ENCODE measurements at places on chromosomes 2 and 18. TPM values are rescaled to one million over a fixed set of nuclear protein-coding genes. Genes with fewer than 3 reads are reported as not detected.

DNA sequence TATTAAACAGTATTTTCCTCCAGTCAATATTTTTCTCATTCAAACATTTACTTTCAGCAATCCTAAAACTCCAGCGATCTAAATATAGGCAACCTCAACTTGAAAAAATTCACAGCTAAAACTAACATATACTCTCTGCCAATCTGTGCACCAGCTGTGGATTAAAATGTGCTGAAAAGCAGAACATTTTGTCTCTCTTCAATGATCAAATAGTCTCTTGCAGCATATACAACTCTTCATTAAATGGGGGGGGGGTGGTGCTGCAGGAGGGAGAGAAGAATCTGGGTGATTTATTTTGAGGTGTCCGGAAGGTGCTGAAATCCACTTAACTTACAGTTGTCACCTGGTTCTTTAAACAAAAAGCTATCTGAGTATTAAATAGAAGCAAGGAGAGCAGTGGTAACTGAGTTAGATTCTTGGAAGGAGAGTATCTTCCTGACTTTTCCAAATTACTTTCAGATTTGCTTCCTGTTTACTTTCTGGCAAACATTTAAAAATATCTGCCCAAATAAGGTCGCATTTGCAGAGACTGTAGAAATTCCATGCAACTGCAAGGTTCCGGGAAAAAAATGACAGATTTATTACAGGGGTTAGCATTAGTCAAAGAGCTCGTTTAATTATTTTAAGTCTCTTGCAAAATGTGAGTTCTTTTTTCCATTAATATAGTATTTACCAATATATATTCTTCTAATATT, 904.7 kb upstream of the ACVR2A start:
- no peak for DNase-seq

The TNFAIP6 gene
- total RNA-seq: 2.9 TPM

The DLGAP1 gene
- 0.05 TPM for total RNA-seq

The COLEC11 gene
- total RNA-seq: 4.9 TPM

GRCh38 chr2:230984393-230985220, 11.3 kb upstream of the SPATA3 start:
- DNase-seq: no peak

DNA sequence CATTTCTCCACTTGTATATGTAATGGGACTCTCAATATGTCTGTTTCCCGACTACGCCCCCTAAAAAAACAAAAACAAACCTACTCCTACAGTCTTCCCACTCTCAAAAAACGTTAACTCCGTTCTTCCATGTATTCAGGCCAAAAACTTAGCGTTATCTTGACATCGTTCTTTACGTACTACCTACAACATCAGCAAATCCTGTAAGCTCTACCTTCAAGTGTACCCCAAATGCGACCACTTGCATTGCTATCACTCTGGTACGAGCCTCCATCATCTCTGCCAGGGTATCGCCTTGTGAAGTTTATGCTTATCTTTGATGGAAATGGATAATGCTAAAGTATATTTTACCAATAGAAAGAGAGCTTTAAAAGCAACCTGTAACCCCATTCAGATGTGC, 479 bp downstream of the GPATCH11 start:
- DNase-seq: no peak

The OST4 gene
- 354 TPM for total RNA-seq

DNA sequence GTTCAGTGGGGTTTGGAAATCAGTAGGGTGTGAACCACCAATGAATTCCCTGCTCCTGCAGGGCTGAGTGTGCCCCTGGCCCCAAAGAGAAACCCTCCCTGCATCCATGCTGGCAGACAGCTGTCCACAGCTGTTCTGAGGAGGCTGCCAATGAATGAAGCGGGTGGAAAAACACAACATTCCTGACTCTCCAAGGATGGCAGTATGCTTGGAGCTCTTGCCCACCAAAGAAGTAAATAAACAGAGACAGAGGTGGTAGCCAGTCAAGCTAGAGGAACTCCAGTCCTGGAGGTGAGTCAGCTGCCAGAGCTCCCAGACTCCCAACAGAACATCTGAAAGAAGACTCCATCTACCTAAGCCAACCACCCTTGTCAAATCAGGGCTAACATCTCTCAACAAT, 6.2 kb downstream of the ZBTB7C start:
- no peak for DNase-seq

DNA sequence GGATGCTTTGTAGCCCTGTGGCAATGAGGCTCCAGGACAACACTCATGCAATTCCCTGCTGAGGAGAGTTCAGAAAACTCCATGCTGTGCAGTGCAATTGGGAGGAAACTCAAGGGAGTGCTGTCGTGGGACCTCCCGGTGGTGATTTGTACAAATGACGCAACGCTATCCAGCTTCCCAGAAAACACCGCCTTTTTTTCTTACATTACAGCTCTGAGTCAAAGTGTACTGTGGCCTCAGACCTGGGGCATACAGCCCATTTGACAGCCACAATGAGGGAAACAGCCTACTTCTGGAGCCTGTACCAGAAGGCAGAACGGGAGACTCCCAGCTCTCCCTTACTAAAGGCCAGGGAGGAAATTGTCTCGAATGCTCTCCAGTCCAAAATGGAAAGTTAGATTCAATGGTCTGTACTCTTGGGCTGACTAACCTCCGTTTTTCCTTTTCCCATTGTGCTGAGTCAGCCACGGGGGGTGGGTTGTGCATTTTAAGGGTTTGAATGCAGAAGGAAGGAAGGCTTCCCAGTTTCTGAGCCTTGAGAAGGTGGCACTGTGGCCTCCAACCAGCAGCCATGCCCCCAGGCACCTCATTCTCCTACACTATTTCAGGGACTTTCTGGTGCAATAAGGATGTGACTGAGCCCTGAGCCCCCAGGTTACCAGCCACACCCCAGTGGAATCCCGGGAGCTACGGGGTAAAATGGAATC, 16.4 kb upstream of the CYP1B1 start:
- DNase-seq: peak; percentile 61

DNA sequence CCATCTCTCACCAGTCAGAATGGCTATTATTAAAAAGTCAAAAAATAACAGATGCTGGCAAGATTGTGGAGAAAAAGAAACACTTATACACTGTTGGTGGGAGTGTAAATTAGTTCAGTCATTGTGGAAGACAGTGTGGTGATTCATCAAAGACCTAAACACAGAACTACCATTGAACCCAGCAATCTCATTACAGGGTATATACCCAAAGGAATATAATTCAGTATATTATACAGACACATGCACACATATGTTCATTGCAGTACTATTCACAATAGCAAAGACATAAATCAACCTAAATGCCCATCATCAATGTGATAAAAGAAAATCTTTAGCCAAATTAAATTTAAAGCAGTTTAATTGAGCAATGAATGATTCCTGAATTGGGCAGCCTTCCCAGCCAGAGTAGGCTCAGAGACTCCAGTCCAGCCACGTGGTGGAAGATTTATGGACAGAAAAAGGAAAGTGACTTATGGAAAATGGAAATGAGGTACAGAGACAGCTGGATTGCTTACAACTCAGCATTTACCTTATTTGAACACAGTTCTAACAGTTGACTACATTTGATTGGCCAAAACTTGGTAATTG, 377.1 kb upstream of the SLC39A10 start:
- no peak for DNase-seq

GRCh38 chr2:223465793-223466192, 136.4 kb downstream of the SCG2 start:
- peak; percentile 76 for DNase-seq

DNA sequence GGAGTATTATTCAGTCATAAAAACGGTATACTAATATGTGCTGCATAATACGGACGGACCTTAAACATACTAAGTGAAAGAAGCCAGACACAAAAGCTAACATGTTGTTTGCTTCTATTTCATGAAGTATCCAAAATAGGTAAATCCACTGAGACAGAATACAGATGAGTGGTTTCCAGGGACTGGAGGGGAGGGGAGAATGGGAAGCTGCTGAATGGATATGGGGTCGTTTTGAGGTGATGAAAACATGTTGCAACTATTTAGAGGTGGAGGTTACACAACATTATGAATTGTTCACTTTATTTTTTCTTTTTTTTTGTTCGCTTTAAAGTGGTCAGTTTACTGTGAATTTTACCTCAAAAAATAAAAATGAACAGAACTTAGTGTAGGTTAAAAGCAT, 52.9 kb downstream of the RAB10 start:
- no peak for DNase-seq
